Activated CD4-positive, CD25-positive, alpha-beta regulatory T cell (primary cell): ENCODE measurements at places on chromosomes 12 and 14.

DNA sequence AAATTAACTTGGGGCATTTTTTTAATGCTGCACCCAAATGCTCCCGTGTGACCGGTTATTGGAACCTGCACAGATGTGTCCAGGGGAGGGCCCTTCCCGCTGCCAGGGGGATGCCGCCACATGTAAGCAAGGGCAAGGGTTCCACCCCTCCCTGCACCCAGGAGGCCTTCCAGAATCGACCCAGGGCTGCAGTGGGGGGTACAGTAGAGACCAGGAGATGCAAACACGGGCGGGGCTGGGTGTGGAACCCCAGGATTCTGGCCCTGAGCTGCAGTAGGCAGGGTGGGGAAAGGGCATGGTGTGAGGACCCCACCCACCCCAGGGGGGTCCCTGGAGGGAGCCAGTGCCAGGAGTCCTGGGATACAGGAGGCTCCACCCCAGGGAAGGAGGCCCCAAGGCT is 54.1 kb downstream of the TNFAIP2 start:
- DNase-seq = no peak

- no peak for DNase-seq
These were observed 128.6 kb upstream of the HIF1A start for GRCh38 chr14:61566537-61567225.

GRCh38 chr14:22333422-22334274 is 255.4 kb downstream of the DAD1 start:
- DNase-seq = no peak

DNA sequence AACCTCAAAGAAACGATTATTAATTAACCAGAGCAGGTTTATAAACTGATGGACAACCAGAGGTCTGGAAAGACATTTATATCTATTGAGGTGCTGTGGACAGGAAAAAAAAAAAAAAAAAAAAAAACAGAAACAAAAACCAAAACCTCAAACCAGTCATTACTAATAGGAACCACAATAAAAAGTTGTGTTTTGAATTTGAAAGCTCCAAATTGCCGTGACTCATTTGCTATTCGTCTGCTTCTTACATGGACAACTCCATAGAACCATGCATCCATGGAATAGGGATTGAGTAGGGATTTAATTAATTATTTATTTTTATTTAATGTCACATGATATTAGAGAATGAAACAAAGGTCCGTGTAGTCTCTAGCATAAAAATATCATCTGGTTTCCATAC is 134.1 kb upstream of the SSTR1 start:
- no peak for DNase-seq

DNA sequence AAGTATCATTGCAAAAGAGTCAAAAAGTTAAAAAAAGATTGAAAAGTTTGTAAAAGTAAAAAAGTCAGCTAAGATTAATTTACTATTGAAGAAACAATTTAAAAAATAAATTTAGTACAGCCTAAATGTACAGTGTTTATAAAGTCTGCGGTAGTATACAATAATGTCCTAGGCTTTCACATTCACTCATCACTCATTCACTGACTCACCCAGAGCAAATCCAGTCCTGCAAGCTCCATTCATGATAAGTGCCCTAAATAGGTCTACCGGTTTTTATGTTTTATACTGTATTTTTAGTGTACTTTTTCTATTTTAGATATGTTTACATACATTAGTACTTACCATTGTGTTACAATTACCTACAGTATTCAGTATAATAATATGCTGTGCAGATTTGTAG is 43.9 kb upstream of the ABCC9 start:
- DNase-seq = no peak

DNA sequence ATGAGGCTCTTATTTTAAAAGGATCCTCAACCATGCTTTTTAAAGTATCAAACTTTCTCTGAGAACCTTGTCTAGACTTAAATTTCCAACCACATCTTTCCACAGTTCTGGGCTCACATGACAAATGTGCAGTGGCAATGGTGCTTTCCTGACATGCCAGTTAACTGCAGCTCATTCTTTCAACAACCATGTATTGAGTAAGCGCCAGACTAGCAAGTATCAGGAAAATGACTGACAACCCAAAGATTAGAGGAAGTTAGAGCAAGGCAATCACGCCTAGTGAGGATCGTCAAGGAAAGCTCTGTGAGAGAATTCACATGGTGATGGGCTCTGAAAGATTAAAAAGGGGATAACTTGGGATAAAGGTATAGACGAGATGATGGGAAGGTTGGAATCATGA is 35.8 kb downstream of the FLVCR2 start:
- no peak for DNase-seq

- DNase-seq = no peak
These were observed 20.7 kb upstream of the ANAPC7 start for GRCh38 chr12:110424237-110424636.

DNA sequence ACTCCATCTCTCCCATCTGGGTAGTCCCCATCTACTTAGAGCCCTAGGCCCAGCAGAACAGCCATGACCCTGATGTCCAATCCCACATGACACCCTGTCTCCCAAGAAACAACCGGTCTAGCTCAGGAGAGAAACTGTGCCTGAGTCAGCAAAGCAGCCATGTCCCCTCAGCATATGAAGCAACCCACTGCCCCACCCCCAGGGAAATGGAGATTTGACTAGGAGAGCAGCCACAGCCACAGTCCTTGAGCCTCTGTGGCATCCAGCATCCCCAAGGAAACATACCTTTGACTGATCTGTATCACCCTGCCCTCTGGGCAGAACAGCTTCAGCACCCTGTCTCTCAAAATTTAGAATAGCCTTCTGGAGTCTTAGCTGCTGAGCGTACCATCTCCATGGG is 641.9 kb upstream of the FBXO33 start:
- no peak for DNase-seq

DNA sequence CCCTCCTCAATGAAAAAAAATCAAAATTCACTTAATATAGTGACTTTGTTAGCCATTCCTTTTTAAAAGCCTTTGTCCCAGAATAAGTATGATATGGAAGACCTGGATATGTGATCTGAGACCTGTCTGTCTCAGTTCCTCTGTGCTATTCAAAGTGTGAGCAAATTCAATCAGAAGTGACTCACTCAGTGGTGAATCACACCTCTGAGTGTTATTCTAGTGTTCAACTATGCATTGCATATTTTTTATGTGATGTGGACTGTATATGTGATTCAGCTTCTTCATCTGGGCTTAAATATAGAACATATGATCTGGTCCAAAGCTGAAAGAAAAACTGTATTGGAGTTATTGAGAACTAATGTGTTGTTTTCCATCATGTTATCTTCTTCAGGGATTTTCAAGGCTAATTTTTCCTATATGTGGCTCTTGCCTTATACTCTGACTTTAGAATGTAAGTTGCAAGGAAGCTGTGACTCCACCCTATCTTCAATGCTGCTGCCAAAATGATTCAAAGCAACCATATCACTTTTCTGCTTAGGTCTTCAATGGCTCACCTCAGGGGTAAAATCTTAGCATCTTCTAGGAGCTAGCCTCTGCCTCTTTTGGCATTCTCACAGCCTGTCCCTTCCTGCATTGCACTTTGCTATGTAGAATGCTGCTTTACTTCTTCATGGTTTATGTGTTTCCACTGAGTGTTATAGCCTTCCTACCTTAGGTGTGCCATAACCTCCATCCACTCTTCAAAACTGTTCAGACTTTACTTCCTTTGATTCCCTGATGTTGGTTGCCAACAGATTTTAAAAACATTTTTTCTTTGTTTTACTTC is 169.8 kb downstream of the OTOGL start:
- DNase-seq = no peak

DNA sequence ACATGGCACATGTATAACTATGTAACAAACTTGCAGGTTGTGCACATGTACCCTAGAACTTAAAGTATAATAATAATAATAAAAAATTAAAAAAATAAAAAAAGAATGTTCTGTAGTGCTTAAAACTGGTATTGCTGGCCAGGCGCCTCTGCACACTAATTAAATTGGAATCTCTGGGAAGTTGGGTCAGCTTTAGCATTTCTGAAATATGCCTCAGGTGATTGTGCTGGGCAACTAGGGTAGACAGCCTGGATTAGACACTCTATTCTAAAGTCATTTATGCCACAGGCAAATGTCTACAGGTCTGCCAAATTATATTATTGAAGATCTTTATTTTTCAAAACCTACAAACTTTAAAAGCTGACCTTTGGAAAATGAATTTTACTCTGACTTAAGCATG is 55.3 kb downstream of the PPM1H start:
- no peak for DNase-seq

DNA sequence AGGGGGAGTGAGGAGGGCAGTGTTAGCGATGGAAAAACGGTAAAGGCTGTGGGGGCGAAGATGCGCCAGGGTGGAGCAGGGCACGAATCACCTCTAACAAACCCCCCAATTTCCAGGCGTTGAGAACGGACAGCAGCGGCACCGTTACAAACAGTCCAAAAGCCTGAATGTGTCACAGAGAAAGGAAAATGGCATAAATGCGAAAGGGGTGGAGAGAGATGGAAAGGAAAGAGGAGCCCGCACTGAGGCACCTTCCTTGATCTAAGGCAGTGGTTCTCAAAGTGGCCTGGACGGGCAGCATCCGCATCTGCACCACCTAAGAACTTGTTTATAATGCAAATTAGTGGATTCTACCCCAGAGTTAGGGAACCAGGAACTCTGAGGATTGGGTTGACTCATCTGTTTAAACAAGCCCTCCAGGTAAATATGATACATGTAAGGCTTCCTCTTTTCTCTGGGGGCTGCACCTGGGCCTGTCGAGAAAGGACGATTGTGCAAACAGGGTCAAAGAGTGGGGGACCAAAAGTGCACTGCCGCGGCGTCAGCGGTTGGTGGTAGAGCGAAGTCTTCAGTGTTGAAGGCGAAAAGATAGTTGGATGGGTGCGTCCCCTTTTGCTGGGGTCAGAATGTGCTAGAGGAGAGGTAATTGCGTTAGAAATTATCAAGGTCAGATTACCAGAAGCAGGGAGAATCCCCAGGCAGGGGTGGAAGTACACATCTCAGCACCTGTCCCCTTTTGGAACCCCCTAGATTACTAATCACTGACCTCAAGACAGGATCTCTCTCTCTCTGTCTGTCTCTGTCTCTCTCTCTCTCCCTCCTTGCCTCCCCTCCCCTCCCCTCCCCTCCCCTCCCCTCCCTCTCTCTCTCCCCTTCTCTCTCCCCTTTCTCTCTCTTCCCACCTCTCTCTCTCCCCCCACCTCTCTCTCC is 1.3 kb upstream of the KCNH5 start:
- DNase-seq = no peak

GRCh38 chr12:42421844-42422779 is 96.1 kb downstream of the PPHLN1 start:
- no peak for DNase-seq

GRCh38 chr12:1246637-1247036 is 255.6 kb downstream of the ERC1 start:
- no peak for DNase-seq

- no peak for DNase-seq
These were observed 453.9 kb downstream of the FUT8 start for GRCh38 chr14:65866448-65866847.

- DNase-seq = no peak
These were observed 19.6 kb upstream of the ATP5MC2 start for GRCh38 chr12:53695152-53696145.

DNA sequence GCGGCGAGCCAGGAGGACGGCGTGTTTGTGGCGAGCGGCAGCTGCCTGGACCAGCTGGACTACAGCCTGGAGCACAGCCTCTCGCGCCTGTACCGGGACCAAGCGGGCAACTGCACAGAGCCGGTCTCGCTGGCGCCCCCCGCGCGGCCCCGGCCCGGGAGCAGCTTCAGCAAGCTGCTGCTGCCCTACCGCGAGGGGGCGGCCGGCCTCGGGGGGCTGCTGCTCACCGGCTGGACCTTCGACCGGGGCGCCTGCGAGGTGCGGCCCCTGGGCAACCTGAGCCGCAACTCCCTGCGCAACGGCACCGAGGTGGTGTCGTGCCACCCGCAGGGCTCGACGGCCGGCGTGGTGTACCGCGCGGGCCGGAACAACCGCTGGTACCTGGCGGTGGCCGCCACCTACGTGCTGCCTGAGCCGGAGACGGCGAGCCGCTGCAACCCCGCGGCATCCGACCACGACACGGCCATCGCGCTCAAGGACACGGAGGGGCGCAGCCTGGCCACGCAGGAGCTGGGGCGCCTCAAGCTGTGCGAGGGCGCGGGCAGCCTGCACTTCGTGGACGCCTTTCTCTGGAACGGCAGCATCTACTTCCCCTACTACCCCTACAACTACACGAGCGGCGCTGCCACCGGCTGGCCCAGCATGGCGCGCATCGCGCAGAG is 873 bp downstream of the PLXNC1 start:
- DNase-seq = peak; percentile 15

- DNase-seq = no peak
These were observed 125.3 kb upstream of the PRMT8 start for GRCh38 chr12:3365463-3366411.

GRCh38 chr14:65015391-65015790 is 28.7 kb downstream of the FNTB start:
- no peak for DNase-seq

- no peak for DNase-seq
These were observed at the start of gene PTPRO for GRCh38 chr12:15322164-15323061. PTPRO (plus strand) TSS chr12:15322508.

- no peak for DNase-seq
These were observed 16.4 kb upstream of the KERA start for GRCh38 chr12:91074154-91074709.

- DNase-seq = no peak
These were observed 30.4 kb downstream of the FRS2 start for GRCh38 chr12:69500631-69501030.

DNA sequence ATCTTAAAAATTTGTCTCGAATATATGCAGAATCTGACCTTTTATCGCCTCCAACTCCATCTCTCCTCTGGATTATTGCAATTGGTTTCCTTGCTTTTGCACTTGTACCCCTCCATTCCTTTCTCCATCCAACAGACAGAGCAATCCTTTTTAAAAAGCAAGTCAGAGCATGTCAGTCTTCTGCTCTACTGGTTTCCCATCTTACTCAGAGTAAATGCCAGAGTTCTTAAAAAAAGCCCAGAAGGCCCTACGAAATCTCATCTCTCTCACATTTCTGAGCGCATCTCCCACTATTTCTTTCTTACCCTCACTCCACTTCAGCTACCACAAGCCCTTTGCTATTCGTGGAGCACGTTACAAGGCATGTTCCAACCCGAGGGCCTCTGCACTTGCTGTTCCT is 236.9 kb upstream of the DDHD1 start:
- no peak for DNase-seq

DNA sequence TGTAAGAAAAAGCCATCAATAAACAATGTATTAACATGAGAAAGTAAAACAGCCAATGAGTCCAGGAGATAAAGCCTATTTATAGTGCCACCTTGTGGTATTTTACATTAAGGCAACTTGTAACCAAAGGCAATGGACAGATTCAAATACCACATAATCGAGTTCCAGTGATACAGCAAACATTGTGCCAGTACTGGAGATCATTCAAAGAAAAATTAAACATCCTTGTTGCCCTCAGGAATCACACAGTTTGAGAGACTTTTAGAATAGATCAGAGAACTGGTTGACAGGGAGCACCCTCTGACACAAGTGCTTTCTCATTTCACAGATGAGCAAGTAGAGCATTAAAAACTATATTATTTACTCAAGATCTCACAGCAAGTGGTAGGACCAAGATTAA is 98.1 kb downstream of the DDHD1 start:
- DNase-seq = no peak
